ENCODE measurements at places on chromosomes 5 and 9.

DNA sequence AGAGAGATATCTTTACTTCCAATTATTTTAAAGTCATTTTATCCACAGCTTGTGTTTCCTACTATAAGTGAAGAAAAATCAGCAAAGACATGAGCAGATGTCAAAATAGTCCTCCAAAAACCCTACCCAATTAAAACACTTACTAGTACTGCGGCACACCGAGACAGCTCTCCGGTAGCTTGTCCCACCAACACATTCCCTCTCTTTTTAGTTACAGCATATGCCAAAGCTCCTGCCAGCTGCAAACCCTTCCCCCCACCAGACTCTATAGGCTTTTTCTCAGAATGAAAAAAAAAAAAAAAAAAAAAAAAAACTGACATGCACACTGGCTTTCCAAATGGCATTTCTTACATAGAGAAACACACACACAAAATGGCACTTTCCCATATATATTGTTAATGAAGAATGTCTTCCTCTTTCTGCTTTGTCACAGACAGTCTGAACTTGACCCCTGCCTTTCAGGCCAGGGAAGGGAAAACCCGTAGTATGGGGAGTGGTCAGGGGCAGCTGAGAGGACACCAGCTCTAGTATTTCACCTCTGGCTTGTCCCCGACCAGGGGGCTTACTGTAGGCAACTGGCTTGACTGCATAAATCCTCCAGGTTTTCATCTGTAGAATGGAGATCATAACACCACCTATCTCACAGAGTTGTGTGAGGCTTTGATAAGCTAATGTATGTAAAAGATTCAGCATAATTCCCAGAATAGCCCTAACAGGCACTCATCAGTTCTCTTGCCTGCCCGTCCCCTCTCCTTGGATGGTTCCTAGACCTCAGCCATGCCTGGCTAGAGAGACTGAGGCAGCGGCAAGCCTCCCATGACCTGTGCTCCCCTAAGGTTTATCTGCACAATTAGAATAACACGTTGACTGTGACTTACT lies 233.6 kb downstream of the CRB2 start:
- DNase-seq = no peak

DNA sequence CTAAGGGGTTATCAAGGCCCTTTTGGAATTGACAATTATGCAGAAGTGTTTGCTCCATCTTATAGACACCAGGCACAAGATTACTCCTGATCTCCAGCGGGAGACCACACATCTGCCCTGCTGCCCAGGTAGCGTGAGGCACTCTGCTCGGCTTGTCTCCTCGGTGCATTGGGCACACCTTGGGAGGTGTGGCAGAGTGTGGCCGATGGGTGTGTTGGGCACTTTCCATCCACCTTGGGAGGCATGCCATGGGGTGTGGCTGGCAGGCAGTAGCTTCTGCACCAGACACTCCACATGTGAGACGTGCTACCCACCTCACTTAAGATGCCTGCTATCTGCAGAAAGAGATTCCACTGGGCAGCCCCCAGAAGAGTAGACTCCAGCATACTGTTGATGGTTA lies 54.1 kb downstream of the GADD45G start:
- peak; percentile 77 for DNase-seq

DNA sequence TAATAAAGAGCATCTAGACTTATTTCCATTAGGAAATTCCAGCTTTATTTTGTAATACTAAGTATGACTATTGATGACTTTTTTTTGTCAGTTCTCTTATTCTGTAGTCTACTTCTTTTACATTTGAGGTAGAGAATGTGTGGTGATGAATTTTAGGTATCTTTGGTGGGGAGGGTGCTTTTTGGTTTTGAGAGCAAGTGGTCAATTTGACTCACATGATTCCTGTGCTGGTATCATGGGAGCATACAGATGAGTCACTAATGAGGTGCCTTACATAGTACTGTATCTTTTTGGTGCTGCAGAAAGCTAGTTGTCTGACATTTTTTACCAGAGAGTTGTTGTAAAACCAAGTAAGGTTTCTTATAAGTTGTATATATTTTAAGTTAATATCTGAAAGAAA lies 35.3 kb downstream of the ERBIN start:
- DNase-seq = no peak

- no peak for DNase-seq
Measured at GRCh38 chr5:172091956-172092732, 85.7 kb upstream of the FBXW11 start.

DNA sequence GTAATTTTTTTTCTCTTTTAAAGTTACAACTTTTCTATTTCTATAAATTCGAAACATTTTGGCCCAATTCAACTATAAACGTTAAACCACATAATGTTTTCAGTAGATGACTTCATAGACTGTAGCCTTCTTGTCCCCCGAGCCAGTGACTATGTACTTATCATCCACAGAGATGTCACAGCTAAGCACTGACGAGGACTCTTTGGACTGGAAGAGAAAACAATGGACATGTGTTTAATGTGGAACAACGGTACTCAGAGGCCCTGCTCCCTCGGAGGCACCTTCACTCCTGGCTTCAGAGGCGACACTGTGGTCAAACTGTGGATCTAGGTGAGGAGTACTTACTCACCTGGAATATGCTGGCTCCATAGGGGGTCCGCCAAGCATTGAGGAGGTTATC lies 105.2 kb downstream of the TLE1 start:
- DNase-seq = no peak

Measured in small intestine (tissue), 16 donors.